Frontal cortex (tissue), 4 donors: ENCODE measurements at places on chromosomes 2 and 18. TPM values are rescaled to one million over a fixed set of nuclear protein-coding genes. Genes with fewer than 3 reads are reported as not detected.

CAPN14 gene
- 0.82 TPM for total RNA-seq

STAT4 gene
- total RNA-seq: 5.3 TPM

NOP58 gene
- total RNA-seq: 48.5 TPM

CCT7 gene
- 214 TPM for total RNA-seq

VWC2L gene
- 4.1 TPM for total RNA-seq
